ENCODE measurements at places on chromosomes 3 and 15.

- DNase-seq, result peak; percentile 44
Measured at GRCh38 chr15:70098461-70099166, 897 bp upstream of the TLE3 start.

GRCh38 chr15:79736435-79737000 lies 160.3 kb downstream of the MTHFS start:
- no peak for DNase-seq

GRCh38 chr15:65986416-65986815 lies 117.1 kb downstream of the RAB11A start:
- no peak for DNase-seq

- peak; percentile 66 for DNase-seq
Measured at GRCh38 chr15:60155661-60156060, 151.6 kb downstream of the FOXB1 start.

- DNase-seq, result no peak
Measured at GRCh38 chr3:140536926-140537726, 140.7 kb upstream of the TRIM42 start.

DNA sequence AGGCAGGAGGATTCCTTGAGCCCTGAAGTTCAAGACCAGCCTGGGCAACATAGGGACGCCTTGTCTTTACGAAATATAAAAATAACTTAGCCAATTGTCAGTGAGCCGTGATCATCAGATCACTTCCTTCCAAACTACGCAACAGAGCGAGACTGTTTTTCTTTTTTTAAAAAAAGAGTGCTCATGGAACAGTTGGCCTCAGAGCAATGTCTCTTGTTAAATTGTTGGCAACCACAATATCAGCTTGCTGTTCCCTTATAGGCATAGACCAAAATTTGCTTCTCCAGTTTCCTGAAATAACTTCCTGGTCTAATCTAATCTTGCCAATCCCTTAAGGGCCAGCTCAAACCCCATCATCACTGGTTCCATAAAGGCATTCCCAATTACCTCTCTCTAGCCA lies 93.3 kb upstream of the SLC4A7 start:
- no peak for DNase-seq

DNA sequence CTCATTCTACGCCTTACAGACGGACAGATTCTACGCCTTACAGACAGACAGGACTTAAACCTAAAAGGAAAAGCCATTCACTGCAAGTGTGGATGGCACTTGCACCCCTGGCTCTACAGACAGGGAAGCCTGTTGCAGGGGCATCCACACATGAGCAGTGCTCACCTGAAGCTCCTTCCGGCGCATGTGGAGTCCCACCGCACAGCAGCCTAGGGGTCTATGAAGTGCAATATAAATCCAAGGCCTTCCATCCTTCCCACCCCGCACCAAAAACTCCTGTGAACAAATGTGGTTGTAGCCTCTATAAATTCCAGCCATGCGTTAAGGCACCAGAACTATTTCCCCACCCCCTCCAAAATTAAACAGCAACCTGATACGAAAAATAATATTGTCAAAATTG lies 121.3 kb downstream of the LRIG1 start:
- no peak for DNase-seq

- no peak for DNase-seq
Measured at GRCh38 chr3:29236146-29236840, 44.6 kb upstream of the RBMS3 start.

Data from ELR (cell line).